GM18507 (cell line): ENCODE measurements at places on chromosomes 13 and 19.
A peak's percentile ranks its signal among the peaks of the same experiment; 100 is the strongest.

- DNase-seq, result no peak
Measured at GRCh38 chr19:32287086-32287485, 58.3 kb upstream of the ZNF507 start.

DNA sequence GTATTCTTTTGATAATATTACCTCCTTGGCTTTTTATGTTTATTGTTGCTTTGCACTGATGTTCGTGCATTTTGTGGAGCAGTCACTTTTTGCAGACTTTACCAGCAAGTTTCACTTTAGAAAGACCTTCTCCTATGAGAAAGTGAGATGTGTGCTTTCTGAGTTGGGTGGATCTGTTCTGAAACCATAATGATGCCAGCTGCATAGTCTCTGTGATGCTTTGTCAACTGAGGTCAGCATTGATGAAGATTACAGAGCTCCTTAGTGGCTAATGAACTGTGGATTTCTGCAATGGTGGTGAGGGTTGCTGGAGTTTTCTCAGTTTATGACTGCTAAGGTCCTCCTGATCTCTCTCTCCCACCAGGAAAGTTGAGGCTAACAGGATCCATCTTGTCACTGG lies 309.9 kb upstream of the SLITRK6 start:
- DNase-seq, result no peak

DNA sequence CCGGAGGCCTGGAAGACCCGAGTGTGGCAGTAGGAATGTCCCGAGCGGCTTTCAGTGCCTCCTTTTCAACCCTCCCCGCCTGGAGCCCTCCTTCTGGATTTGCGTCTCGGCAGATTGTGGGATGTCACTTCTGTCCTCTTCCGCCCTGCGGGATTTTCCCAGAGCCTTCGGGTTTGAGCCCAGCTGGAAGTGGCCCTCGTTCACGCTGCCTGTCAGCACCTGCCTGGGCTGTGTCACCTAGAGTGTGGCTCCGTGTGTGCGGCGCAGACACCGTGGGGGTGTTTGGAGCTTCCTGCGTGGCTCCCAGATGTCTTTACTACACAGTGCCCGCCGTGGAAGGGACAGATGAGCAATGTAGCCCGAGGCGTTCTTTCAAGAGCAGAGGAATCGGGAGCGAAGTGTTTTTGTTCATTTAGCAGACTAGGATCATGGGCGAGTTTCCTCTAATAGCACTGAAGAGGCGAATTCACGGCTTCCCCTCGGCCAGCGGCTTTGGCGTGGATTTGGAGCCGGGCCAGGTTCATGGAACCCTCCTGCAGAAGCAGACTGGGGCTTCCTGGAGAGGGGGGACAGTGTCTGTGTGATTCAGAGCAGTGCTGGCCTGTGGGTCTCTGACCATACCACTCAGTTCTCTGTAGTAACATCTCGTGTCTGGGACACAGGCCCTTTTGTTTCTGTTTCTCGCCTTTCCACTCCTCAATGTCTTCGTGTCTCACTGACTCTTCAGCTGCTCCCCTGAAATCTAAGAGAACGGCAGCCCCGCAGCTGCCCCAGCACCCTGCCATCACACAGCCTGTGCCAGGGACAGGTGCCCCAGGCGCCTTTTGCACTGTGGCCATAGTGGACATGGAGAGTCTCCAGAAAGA lies 68.0 kb downstream of the KDM4B start:
- DNase-seq, result no peak

- DNase-seq, result no peak
Measured at GRCh38 chr13:28137596-28137995, 749 bp upstream of the PAN3 start.

GRCh38 chr19:49116544-49116943 lies 2.4 kb downstream of the LIN7B start:
- no peak for DNase-seq

DNA sequence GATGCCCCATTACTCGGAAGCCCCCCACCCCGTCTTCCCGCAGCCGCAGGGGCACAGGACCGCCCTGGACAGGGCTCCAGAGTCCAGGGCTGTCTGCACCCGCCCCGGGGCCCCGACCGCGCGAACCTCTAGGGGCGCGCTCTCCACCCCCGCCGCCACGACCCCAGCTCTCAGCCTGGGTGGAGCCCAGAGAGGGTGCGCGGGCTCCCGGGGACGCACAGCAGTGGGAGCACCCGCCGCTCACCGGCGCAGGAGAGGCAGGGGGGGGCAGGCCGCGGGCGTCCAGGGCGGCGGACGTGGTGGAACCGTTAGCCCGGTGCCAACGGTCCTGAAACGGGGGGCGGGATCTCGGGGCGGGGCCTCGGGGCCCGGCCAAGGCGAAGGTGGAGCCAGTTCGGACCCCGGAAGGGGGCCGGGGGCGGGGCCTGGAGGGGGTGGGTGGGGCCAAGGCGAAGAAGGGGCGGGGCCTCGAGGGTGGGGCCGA lies at the start of gene ATP8B3:
Gene ATP8B3, minus strand, starts transcription at position 335 of the 484 bp plus-strand sequence. CDS start 540 bp downstream, outside the sequence.
- DNase-seq, result peak; percentile 100

- no peak for DNase-seq
Measured at GRCh38 chr19:36719687-36720556, 32.5 kb downstream of the ZNF567 start.

DNA sequence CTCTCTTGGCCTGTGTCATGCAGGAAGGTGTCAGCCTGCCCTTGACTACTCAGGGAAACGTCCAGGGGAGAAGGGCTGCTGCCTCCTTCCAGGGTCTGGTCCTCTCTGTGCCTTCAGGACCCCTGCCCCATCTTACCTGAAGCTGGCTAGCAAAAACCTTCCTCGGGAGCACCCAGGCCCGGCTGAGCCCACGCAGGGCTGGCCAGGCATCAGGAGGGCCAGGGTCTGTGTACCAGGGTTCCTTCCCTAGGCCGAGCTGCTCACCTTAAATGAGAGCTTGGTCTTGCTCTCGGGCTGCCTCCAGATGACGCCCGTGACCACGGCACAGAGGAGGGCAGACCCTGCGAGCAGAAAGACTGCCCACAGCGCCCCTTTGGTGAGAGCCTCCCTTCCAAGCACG lies 78.6 kb downstream of the SLC7A1 start:
- no peak for DNase-seq

DNA sequence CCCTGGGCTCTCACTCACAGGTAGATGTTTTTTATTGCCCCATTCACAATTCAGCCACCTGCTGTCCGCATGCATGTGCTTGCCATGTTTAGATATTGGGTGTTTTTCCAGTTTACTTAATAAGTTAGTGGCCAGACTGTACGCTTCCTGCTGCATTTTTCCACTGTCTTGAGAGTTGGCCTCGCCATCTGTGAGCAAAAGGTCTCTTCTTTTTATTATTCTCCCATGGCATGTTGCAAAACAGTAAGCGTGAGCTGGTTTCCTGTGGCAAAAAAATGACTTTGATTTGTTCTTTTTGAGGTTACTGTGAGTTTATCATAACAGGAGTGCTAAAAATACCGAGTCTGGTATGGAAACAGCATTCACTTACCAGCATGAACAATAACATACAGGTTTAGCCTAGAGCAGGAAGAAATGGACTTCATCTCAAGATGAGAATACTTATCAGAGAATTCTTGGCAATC lies 46.0 kb downstream of the SAE1 start:
- DNase-seq, result no peak

- no peak for DNase-seq
Measured at GRCh38 chr13:85632526-85633195, 166.6 kb downstream of the SLITRK6 start.

DNA sequence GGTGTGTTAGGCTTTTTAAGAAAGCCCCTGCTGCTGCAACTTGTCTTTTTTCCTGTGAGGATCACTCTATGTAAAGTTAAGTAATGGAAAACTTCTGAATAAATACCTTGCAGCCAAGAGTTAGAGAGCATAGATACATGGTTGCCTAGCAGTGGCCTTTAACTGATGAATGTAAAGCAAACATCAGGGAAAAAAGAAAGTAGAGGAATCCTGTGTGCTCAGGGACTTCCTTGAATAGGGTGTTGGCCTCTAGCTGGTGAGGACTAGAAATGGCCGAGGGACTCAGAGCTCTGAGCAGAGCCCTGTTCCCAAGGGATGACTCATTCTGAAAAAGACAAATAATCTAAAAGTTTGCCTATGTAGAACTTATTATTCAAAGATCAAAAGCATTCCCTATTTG lies 135.7 kb downstream of the MIPEP start:
- no peak for DNase-seq

DNA sequence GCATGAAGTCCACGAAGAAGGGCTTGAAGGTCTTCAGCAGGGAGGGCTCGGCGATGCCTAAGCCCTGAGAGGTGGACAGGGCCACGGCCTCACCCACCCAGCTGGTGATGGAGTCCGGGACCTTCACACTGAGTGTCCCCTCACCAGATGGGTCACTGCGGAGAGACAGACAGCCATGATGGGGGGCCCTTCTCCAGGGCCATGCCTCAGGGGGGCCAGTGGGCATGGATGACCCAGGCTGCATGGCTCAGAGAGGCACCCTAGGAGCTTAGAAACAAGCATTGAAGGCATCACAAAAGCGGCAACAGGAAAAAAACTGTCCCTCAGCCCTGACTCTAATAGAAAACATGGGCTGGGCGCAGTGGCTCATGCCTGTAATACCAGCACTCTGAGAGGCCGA lies 63.2 kb downstream of the F2RL3 start:
- DNase-seq, result no peak

GRCh38 chr13:30191491-30192100 lies 115.8 kb downstream of the KATNAL1 start:
- DNase-seq, result no peak

DNA sequence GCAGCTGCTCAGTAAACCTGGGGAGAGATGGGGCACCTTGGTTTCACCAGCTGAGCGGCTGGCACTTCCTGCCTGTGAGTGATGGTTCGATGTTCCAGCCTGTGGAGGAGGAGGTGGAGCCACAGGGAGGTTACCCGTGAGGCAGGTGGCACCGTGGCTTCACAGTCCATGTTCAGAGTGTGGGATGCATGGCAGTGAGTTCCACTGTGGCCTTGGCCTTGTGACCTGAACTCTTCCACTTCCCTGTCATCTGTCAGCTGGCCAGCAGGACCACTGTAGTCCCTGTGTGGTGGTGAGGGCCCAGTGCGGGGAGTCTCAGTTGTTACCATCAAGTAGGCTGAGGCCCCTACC lies 16.9 kb downstream of the SMARCA4 start:
- no peak for DNase-seq

GRCh38 chr19:16330806-16331690 lies 6.4 kb downstream of the KLF2 start:
- no peak for DNase-seq

DNA sequence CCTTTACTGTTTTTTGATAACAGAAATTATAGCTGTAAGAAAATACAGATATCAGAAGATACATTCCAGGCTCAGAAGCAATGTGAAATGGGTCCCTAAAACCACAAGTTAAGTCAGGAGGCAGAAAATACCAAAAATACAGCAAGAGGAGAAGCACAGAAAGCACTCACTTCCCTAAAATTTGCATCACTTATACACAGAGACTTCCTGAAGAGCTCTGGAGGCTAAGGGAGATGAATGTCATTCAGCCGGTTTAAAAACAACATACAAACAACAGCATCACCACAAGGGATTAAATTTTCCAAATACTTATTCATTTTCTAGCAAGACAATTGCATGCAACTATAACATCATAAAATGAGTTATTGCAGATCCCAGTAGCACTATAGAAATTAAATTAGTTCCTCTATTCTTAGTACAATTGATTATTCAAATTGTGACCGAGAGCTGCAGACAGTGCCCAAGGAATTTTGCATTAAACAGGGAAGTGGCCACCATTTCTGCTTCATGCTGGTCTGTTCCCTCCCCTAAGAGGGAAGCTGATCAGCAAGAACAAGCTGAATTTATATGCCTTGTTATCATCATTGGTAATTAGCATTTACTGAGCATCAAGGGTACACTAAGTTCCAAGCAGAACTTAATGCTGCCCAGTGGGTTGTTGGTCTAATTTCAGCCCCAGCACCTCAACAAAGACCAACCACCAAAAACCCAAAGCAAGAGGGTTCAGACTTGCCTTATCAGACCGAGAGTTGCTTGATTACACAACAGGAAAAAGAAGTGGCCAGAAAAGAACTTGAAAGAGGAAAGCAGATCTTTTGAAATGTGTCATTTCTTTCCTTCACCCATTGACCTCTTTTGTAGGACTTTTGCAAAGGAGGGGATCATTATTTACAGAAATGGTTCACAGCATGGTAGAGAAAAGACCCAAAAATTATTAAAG lies 140.7 kb downstream of the KCTD12 start:
- peak; percentile 26 for DNase-seq

DNA sequence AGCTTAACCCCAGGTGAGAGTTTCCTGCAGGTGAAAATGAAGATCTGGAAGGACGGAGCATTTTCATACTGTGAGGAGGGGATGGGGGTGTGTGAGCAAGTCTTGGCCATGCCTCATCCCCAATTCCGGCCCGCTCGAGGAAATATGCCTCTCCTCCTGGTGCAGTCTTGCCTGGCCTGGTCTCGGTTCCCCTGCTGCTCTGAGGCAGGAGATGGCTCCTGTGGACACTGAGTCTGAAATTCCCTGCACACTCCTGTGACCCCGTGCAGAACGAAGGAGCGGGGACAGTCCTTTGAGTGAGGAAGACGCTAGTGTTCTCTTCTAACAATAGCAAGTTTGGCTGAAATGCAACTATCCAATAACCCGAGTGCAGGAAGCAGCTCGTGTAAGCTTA lies 329 bp upstream of the ZNF439 start:
- no peak for DNase-seq

- DNase-seq, result no peak
Measured at GRCh38 chr19:46079576-46079975, 38.8 kb upstream of the IGFL4 start.

DNA sequence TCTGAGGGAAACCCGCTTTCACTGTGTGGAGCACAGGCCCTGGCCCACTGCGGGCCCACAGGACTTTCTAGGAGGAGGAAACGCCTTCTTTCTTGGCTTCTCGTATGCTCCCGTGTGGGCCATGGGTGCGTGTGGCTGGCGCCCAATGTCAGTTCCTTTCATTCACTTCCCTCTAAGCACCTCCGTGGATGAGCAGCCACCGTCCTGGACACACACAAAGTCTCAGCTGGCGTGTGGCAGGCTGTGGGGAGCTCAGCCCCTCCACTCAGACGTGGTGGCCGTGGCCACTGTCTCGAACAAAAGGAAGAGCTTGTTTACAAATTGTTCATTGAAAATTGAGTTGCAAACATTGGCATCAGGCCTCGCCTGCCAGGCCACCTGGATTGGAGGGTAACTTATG lies 240.0 kb upstream of the SGCG start:
- DNase-seq, result no peak
